Panc1 (cell line): ENCODE measurements at places on chromosomes 16 and 17. TPM values are rescaled to one million over a fixed set of nuclear protein-coding genes. Genes with fewer than 3 reads are reported as not detected.

DNA sequence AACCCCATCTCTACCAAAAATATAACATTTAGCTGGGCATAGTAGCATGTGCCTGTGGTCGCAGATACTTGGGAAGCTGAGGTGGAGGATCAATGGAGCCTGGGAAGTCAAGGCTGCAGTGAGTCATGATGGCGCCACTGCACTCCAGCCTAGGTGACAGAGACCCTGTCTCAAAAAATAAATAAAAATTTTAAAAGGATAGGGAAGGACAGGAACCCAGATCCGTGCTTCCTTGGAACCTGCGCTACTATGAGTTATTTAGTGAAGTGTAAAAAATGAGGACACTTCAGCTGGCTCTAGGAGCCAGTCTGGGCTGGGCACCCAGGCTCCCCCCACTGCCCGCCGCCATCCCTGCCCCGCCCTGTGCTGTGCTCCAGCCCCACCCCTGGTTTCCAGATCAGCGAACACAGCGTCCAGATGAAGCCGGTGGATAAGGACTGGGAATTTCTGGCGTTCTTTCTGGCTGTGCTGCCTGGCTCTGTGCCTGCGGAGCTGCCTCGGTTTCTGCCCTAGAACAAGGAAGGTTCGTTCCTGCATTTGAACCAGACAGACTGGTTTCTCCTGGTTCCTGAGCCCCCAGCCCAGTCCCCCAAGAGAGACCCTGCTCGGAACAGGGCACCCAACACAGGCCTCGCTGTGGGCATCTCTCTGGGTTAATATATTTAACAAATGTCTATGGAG, 18.5 kb downstream of the PLLP start:
- DNase-seq = no peak

- DNase-seq = no peak
Measured at GRCh38 chr17:41672153-41672552, 16.5 kb upstream of the EIF1 start.

GRCh38 chr16:89370081-89370511, 120.3 kb downstream of the ANKRD11 start:
- DNase-seq = no peak

DNA sequence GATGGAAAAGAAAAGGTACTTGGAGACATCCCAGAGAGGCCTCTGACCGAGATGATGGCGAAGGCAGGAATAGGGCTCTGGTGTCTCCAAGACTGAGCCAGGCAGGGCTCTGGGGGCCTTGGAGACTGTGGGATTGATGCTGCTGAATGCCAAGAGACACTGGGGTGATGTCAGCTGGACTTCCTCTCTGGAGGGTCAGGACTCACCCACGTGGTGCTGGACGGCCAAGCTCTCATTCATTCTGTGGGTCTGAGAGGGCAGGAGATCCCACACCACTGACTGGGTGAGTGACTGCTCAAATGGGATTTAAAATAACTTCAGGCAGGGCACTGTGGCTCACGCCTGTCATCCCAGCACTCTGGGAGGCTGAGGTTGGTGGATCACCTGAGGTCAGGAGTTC, 64.8 kb downstream of the NT5M start:
- DNase-seq = no peak

GRCh38 chr17:66514227-66514806, 211.9 kb downstream of the PRKCA start:
- no peak for DNase-seq

DNA sequence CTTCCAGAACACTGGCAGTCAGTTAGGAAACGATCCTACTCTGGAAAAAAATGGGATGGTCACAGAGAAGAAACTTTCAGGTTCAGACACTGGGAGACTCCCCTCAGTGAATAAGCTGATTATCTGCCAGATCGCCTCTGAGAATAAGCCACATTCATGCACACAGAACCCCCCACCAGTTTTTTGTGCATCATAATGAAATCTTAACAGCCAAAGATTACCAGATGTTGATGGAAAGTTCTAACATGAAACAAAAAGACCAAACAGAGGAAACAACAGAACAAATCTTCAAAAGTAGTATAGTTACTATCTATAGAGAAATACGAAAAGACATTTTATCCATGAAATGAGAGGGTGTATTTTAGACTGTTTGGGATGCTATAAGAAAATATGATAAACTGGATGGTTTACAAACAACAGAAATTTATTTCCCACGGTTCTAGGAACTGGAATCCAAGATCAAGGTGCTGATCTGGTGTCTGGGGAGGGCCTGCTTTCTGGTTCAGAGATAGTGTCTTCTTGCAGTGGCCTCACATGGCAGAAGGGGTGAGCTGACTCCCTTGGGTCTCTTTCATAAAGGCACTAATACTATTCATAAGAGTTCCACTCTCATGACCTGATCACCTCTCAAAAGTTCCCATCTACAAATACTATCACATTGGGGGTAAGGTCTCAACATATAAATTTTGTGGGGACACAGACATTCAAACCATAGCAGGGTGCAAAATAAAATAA, 8.0 kb upstream of the AMZ2 start:
- DNase-seq = no peak

- no peak for DNase-seq
Measured at GRCh38 chr17:56658648-56659047, 65.1 kb downstream of the NOG start.

- DNase-seq = no peak
Measured at GRCh38 chr16:84360748-84361147, 7.6 kb upstream of the ATP2C2 start.

DNA sequence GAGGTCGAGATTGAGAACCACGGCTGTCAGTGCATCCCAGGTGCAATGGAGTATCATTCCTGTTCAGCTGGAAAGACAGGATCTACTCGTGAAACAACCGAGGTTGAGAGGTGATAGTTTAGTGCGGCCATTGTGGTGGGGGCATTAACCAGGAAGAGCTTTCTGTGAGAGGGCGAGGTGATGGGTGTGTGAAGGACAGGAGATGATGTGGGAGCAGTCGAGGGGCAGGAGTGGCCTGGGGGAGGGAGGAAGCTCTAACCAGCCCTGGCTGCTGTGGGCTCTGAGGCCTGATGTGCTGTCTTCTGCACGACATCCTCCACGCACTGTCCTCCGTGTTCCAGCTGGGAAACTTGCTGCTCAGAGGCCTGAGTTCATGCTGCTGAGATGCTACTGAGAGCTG, 22.0 kb downstream of the GOSR2 start:
- DNase-seq = no peak

NCBP3 gene
- total RNA-seq = 28.1 TPM

CDRT4 gene
- total RNA-seq = 2.8 TPM

OR1A1 gene
- total RNA-seq = not detected

NEK8 gene
- total RNA-seq = 11.9 TPM

TNFRSF17 gene
- total RNA-seq = not detected
